ENCODE measurements at places on chromosomes 2 and 18.
A peak's percentile ranks its signal among the peaks of the same experiment; 100 is the strongest.

- no peak for DNase-seq
Observed at GRCh38 chr2:203889542-203889941, 22.0 kb downstream of the CTLA4 start.

- no peak for DNase-seq
Observed at GRCh38 chr18:54689319-54689718, 98.3 kb downstream of the DYNAP start.

DNA sequence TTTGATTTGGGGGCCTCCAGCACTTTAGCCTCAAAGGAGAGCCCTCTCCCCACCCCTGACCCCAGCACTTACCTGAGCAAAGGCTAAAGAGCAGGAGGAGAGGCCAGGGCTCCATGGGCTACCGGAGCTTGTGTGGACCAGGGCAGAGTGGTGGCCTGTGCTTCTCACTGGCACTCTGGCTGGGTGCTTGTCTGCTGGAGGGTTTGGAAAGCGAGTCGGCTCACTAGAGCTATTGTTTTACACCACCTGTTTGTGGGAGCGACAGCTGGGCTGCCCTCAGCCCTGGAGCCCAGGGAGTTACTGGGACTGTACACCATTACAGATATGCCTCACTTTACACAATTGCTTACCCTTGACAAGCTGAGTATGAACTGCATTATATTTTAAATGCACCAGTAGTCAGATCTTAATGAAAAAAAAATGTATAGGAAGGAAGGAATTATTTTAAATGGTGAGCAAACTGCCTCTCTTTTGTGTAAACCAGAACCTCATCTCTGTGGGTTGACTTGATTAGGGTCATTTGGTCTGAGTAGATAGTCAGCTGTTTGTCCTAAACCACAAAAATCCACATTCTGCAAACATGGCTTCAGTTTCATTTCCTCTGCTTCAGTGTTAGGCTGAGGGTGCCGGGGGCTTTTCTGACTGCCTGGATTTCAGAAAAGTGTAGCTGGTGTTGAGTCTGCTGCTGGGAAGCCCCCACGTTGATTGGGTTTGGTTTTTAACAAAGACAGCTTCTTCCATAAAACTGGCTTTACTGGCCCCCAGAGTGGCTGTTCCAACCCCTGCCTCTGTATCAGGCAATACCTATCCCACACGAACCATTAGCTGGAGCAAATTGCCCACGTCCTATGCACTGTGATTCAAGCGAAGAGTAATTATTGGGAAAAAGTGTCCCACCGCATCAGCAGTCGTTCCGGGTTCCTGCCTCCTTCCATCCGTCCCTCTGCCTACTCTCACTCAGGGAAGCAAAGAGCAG lies at the start of gene CHRNA1:
TSS of gene CHRNA1 (minus strand) at position 193 of the 976 bp plus-strand sequence. CDS start at position 115, 78 bp downstream.
- no peak for DNase-seq

DNA sequence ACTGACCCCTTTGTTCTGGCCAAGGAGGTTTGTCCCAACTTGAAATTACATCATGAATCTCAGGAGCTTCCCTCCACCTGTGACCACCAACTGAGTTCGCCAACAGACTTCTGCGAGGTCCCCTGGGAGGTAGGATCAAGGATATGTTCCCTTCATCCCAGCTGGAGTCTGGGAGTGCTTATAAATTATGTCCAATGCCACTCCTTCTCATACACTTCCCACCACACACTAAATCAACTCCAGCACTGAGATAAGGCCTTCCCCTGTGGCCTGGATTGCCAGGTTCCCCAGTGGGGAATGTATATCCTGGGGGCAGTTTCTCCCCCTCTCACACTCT lies 99.2 kb downstream of the RND3 start:
- no peak for DNase-seq

- DNase-seq, result no peak
Observed at GRCh38 chr18:79617511-79618500, 61.8 kb upstream of the CTDP1 start.

DNA sequence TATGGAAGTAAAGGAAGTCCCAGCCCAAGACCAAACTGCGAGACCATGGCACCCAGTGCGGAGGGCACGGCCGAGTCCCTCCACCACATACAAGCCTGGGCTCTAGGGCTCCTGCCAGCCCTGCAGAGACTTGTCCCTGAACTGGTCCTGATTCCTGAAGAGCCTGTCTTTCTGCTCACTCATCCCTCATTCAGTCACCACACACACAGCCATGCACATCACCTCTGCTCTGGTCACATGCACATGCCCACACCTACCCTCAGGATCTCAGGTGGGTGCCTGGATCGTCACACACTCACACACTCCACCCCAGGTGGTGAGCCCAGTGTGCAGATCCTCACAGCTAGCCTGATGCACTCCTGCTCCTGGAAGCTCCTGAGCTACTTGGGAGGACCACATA lies 71.4 kb upstream of the LAPTM4A start:
- no peak for DNase-seq

DNA sequence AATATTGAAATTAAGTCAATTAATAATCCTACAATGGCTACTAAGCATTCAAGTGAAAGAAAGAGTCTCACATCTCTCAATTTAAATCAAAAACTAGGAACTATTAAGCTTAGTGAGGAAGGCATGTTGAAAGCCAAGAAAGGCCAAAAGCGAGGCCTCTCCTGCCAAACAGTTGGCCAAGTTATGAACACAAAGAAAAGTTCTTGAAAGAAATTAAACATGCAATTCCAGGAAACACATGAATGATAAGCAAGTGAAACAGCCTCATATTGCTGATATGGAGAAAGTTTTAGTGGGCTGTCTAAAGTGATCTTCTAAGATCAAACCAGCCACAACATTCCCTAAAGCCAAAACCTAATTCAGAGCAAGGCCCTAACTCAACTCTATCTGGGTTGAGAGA lies 11.8 kb downstream of the RDH14 start:
- no peak for DNase-seq

GRCh38 chr2:2657121-2657962 lies 326.3 kb upstream of the MYT1L start:
- DNase-seq, result peak; percentile 23

All from natural killer cell (primary cell).